Hematopoietic multipotent progenitor cell treated with erythropoietin and hydrocortisone succinate and interleukin-3 and kit ligand, for 15 days (in vitro differentiated cells): ENCODE measurements at places on chromosomes 1 and 21.
A peak's percentile ranks its signal among the peaks of the same experiment; 100 is the strongest.

GRCh38 chr1:7491818-7492173 is 279.3 kb upstream of the VAMP3 start:
- no peak for DNase-seq

DNA sequence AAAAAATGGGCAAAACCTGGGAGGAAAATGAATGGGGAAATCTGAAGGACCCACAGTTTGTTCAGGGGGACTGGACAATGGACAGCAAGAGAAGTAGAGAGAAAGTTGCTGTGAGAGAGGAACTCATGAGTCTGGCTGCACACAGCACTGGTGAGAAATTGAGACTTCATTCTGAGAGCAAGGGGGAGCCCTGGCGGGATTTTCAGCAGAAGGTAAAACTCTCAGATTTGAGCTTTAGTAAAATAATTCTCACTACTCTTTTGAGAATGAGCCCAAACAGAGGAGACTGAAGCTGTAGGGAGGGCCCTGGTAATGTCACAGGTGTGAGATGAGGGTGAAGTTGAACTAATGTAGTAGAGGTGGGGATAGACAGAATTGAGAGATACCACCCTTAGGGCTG is 438.6 kb downstream of the OMA1 start:
- DNase-seq: no peak

DNA sequence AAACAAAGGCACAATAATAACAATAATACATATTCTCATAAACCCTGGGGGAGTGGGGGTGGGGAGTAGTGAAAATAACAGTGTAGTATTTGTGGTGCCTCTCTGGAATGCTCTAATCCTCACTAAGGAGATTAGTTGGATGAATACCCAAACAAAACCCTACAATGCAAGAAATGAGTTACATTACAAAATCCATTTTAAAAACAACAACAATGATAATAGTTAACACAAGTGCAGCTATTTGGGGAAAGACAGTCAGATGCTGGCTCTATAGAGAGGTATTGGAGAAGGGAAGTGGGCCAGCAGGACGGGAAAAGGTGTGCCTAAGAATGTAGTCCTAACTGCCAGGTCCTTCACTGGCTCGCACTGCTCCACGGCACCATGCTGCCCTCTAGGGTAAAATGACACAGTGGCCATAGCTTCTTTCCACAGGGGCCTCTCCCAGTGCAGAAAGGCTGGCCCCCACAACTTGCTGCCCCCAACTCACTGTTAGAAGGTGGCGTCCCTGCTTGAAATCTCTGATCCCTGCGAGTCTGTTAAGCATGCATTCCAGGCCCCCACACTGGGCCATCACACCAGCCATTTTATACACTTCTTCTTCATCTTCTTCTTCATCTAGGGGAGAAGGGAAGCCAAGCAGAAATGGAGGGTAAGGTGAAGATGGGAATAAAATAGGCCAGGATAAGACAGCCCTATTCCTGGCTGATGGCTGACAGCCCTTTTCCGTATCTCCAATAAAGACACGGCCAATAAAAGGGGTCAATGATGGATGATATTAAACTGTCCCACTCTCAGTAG is 113.8 kb downstream of the UBR4 start:
- DNase-seq: peak; percentile 16

DNA sequence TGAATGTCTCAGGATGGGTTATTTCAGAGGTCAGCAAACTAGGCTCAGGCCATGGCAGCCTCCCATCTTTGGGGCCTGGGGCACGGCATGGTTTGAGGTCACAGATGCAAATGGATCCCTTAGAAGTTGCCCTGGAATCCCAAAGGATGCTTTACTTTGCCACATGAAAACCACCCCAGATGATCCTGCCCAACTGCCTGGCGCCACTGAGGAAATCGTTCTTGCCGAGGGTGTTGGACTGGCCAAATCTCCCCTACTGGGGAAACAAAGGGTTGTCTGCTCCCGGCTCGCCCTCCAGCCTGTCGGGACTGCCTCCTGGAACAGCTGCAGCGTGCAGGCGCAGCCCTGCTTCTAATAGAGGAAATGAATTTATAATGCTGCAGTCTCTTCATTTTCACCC is 173.0 kb upstream of the LMO4 start:
- no peak for DNase-seq

- peak; percentile 80 for DNase-seq
Observed at GRCh38 chr1:101259744-101260148, 22.9 kb downstream of the S1PR1 start.

- no peak for DNase-seq
Observed at GRCh38 chr1:14137411-14138134, 437.6 kb downstream of the PRDM2 start.

DNA sequence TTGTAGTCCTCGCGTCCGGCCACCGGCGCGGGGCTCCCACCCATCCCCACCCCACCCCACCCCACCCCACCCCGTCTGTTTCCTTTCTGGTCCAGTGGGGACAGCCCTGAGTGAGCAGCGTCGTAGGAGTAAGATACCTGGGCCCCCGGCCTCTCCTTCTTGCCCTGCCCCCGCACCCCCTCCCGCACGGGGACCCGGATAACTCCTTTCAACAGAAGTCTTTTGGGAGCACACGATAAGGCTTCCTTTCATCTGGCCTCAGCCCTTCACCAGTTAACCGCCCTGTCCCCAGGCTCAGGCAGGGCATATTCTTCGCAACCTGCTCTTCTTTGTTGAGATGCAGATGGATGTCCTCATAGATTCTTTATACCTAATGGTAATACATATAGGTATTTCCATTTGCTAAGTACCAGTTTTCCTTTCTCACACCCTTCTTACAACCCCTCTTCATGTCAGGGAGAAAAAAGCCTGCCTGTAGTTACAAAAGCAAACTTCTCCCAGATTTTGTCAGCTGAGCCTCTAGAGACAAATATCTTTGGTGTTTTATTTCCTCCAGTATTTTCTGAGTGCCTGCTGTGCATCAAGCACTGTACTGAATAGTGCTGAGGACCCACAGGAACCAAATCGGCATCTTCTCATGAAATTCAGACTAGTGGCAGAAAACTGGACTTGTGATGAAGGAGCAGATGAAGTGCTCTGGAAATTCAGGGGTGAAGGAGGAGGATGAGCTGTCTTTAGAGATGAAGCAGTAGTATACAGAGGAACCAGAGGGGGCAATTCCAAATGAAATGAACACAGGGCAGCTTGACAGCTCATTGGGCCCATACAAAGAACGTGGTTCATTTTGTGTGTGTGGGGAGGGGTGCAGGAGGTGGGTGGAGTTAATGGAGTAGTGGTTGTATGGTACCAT is 33.6 kb downstream of the SLC2A1 start:
- peak; percentile 90 for DNase-seq

DNA sequence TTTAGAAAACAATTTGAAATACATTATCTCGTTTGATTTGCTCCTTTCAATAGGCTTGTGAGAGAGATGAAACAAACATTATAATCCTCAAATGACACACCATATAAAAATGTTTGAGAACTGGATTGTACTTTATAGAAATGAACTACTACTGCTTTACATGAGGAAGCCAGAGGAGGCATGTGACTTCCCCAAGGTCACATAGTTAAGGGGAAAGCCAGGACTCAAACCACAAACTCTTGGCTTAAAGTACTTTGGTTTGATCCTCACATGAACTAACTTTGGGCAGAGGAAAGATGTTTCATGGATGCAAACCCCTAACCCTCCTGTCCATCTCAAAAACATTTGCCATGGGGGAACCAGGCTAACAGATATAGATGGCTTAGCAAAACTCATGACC is 4.7 kb downstream of the ARHGEF11 start:
- DNase-seq: no peak

DNA sequence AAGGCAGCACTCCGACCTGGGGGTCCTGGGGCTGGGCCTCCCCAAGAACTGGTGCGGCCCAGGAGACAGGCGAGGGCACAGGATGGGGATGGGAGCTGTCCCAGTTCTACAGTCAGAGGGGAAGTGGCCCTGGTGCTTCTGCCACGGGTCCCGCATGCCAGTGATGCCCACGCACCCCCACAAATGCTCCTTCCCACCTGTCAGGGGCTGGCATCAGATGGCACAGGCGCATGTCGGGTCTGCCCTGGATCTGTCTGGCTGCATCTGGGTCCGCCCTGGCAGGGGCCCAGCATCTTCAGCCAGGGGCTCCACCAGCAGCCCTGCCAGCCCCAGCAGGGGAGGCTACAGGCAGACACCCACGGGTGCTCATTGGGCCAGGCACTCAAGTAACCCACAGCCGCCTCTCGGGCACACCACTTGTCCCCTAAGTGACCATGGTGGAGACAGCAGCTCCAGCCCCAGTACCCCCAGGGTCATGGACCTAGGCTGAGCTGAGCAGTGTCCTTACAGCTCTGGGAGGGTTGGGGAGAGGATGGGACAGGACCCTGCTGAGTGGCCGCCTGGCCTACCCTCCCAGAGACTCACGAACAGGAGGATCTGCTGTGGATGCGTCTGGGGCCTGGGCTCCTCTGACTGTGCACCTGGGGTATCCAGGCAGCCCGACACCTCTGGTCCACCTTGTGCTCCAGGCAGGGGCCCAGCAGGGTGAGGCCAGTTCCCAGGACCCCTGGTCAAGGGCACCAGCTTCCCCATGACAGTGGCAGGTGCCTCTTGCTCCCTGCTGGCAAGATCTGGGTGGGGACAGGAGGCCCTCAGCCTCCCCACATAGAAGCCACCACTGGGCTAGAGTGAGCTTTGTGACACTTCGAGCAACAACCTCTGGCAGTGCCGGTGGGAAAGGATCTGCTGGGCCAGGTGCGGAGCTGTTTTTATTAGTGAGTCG is 5.4 kb downstream of the SMIM1 start:
- no peak for DNase-seq

DNA sequence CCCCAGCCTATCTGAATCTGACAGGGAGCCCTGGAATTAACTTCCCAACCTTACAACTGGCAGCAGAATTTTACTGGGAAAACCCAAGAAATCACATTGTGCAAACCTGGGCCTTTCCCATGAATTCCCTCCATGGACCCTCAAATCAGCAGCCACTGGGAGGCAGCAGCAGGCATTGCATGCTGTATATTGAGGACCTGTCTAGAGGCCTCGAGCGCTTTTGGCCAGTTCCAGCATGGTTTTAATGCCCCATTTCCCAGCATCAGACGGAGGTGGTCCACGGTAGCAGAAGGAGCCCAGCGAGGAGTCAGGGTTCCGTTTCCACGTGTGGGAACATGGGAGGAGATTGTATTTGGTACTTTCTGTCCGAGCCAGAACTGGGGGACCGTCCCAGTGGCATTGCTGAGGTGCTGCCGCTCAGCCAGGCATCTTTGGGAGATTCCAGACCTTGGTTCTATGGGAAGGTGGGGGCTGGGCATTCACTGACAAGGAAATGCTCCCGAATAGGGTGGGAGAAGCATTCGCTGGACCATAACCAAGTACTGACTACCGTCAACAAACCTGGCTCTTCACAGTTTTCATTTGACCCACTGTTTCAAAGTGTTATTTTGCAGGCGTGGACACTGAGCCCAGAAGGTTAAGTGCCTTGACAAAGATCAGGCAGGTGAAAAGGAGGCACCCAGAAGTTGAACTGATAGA is 15.9 kb downstream of the BMP8A start:
- no peak for DNase-seq

GRCh38 chr1:96843601-96844000 is 122.0 kb downstream of the PTBP2 start:
- DNase-seq: no peak

DNA sequence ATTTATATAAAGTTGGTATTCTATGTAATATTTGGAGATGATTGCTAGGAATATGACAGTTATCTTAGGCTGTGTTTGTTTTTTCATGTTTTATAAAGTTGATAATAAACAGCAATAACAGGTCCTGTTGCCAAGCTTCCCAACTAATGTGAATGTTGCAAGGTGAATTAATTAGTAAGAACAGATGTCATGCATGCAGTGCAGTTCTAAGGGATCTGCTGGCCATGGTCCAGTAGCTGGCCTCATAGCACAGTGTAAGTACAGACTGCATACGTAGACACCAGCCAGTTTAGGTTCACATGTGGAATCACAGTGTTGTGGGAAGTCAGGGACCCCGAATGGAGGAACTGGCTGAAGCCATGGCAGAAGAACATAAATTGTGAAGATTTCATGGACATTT is 478.2 kb downstream of the NEGR1 start:
- no peak for DNase-seq

GRCh38 chr1:68142036-68142435 is 90.3 kb downstream of the WLS start:
- DNase-seq: no peak

DNA sequence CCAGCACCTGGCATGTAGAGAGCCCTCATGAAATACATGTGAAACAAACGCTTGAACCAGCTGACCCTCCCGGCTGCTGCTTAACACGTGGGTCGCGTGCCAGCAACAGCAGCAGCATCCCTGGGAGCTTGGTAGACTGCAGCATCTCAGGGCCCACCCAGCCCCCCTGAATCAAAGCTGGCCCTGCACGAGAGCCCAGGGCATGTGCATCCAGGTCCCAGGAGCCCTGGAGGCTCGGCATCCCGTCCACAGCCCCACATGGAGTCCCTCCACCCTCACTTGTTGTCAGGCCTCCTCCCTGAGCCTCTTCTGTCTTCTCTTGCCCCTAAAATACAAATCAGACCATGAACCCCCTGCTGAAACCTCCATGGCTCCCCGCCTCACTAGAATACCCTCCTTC is 123.1 kb downstream of the MATN1 start:
- DNase-seq: no peak

DNA sequence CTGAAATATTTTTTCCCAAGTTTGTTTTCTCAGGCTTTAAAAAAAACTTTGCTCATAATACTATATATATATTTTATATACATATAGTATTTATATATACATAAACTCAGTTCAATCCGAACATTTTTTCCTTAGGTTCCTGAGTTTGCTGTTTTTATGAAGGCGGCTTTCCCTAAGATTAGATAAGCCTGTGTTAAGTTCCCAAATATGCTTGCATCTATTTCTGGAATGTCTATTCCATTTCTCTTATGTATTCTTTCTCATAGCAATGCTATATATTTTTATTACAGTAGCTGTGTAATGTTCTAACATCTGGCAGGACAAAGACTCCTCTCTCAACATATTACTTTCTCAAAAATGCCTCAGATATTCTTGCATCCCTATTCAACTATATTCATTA is 45.9 kb downstream of the ADSS2 start:
- DNase-seq: no peak

DNA sequence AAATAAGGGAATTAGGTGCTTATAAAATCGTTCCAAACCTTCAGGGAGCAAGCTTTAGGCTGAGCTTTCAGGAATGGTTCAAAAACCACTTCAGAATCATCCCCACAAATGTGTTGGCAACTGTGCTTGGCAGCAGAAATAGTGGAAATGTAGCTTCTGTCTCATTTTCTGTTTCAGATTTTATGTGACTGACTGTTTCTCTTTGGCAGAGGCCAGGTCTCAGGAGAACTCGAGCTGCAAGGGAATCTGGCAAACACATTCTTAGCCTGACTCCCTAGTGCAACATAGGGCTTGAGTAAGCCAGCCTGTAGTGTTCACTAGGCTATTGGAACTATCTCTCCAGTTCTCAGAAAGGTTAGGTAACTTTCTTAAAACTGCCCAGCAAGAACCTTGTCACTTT is 128.6 kb downstream of the PLA2G4A start:
- DNase-seq: no peak

DNA sequence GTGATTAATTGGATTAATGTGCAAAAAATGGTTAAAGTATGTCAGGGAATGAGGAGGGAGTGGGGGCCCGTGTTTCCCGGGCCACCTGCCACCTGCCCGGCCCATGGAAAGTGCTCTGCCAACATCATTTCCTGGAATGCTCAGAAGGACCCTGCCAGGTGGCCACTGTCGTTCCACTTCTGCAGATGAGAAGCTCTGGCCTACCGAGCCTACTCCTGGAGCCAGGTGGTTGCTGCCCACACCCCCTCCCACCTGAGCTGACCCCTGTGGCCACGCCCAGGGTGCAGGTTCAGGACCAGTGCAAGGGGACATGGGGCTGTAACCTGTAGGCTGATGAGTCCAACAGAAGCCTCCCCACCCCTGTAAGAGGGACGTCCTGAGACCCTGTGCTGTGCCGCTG is 99.7 kb downstream of the PRDM16 start:
- DNase-seq: no peak
